ENCODE measurements at places on chromosomes 7 and 10. TPM values are rescaled to one million over a fixed set of nuclear protein-coding genes. Genes with fewer than 3 reads are reported as not detected.
A peak's percentile ranks its signal among the peaks of the same experiment; 100 is the strongest.

The SFXN3 gene
- total RNA-seq, result 24.2 TPM

GRCh38 chr7:153858355-153858754, 193.8 kb upstream of the DPP6 start:
- DNase-seq, result no peak

The STEAP1 gene
- total RNA-seq, result 2.1 TPM

The CAMK2G gene
- total RNA-seq, result 30.3 TPM

- no peak for DNase-seq
Measured at GRCh38 chr10:121368347-121369025, 229.8 kb downstream of the FGFR2 start.

DNA sequence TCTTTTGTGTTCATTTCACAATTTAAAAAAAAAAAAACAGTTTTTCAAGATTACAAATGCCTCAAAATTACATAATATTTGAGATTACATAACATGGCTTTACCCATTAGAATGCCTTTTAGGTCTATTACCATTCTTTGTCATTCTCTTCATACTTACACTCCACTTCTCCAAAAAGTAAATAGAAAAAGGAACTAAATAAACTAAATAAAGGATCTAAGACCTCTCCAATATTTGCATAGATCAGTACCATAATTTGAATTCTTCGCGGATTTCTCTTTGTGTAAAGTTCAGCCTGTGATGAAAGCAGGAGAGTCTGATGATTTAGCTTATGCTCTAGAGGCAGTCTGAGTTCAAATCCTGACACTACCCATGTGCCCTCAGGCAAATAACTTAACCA, 56.4 kb upstream of the C1GALT1 start:
- DNase-seq, result no peak

DNA sequence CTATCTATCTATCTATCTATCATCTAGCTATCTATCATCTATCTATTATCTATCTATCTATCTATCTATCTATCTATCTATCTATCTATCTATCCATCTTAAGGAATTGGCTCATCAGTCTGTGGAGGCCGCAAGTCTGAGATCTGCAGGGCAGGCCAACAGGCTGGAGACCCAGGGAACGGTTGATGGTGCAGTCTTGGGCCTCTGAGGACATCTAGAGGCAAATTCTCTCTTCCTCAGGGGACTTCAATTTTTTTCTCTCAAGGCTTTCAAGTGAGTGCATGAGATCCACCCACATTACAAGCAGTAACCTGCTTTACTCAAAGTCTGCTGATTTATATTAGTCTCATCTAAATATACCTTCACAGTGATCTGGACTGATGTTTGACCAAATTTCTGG, 197.0 kb downstream of the GLRX3 start:
- no peak for DNase-seq

GRCh38 chr10:103553743-103554487, 60.4 kb downstream of the NEURL1 start:
- peak; percentile 63 for DNase-seq

- DNase-seq, result no peak
Measured at GRCh38 chr7:93262535-93262934, 30.4 kb downstream of the VPS50 start.

DNA sequence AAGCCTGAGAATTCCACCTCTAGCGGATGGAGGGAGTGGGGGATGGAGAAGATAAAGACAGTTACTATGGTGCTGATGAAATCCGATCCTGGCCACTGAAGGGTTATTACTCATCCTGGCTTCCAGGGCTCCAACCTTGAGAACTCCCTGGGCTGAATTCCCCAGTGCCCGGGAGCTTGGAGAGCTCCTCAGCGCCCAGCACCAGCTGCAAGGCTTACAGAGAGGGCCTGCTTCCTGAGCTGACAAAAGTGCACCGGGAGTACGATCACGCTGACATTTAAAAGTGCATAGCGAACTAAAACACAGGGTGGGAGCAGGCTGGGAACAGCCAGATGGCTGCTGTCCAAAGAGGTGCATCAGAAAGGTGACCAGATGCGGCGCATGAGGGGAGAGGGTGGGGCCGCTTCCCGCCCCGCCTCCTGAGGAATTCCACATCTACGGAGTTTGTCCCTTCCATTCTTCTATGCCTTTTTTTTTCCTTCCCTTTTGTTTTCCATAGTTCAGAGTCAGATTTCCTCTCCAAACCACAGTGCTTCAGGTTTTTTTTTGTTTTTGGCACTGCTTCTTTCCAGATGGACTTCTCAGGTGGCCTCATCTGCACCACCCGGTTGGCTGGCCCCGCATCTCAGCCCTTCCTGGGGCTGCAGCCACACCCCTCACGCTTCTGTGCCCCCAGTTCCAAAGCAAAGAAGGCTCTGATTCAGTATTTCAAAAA, 62.4 kb upstream of the MKRN1 start:
- DNase-seq, result no peak

The RET gene
- total RNA-seq, result 0.29 TPM

DNA sequence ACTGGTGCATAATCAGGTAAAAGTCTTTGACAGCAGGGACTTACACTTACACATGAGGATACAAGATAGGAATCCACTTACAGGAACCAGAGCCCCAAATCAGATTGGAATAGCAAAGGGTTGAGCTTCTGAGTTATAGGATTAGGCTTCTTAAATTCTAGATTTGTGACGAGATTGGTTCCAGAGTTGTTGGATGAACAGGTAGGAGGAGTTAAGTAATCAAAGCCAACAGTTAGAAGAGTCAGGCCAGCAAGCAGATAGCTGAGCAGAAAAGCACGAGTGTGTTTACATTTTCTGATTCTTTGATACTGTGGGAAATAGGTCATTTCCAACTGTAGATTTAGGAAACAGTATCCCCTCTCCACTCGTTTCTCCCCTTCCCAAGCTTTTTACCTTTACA, 167.0 kb downstream of the MDFIC start:
- DNase-seq, result no peak

- peak; percentile 28 for DNase-seq
Measured at GRCh38 chr10:4243651-4244050, 458.6 kb upstream of the KLF6 start.

DNA sequence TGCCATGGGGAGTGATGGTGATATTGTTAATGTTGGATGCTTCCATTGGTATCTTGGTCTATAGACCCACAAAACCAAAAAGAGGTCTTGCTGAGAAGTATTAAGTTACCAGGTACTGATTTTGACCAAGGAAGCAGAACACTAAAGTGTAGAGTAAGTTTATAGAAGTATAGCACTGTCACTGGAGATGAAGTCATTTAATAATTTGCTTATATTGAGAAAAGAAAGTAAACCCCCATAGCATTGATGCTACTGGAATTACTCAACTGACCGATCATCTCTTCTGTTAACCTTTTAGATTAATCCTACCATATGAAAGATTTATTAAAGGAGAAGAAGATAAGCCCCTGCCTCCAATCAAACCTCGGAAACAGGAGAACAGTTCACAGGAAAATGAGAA, 183.2 kb downstream of the RTKN2 start:
- no peak for DNase-seq

DNA sequence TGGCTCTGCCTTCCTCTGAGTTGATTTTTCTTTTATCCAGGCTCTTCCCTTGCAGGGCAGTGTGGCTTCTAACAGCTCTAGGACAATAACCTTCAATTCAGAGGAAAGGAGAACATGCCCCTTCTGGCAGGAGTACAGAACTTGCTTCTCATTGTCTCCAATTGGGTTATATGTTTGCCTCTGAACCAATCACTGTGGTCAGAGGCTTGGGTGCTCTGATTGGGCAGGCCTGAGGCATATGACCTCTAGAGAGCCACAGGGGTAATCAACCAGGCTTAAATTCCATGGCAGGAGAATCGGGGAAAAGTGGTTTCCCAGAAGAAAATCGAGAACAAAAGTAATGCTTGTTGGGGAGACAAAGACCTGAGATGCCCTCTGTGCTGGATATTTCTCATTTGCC, 240.0 kb downstream of the REEP3 start:
- no peak for DNase-seq

The GIMAP4 gene
- total RNA-seq, result 156 TPM

The BLOC1S2 gene
- total RNA-seq, result 78.9 TPM

DNA sequence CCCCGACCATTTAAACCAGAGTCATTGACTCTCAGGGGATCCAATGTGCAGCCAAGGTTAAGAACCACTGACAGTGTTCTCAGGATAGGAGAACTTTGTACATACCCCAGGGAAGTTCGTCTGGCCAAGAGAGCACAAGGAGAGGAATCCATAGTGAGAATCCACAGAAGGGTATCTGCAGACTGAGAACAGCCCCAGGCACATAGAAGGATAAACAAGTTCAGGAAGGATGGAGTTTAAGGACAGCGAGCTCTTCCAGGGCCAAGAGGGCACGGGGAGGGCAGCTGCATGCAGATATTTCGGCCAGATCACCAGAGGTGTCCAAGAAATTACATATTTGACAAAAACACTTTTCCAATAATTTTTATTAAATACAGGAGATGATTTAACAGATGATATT, 16.4 kb downstream of the BLNK start:
- DNase-seq, result no peak

The TACC2 gene
- 0.19 TPM for total RNA-seq

- peak; percentile 69 for DNase-seq
Measured at GRCh38 chr7:130486114-130486953, 5.6 kb upstream of the MEST start.

GRCh38 chr10:114684822-114685209, 26.7 kb upstream of the ABLIM1 start:
- DNase-seq, result no peak

GRCh38 chr7:125567686-125568085, 638.1 kb upstream of the POT1 start:
- no peak for DNase-seq

DNA sequence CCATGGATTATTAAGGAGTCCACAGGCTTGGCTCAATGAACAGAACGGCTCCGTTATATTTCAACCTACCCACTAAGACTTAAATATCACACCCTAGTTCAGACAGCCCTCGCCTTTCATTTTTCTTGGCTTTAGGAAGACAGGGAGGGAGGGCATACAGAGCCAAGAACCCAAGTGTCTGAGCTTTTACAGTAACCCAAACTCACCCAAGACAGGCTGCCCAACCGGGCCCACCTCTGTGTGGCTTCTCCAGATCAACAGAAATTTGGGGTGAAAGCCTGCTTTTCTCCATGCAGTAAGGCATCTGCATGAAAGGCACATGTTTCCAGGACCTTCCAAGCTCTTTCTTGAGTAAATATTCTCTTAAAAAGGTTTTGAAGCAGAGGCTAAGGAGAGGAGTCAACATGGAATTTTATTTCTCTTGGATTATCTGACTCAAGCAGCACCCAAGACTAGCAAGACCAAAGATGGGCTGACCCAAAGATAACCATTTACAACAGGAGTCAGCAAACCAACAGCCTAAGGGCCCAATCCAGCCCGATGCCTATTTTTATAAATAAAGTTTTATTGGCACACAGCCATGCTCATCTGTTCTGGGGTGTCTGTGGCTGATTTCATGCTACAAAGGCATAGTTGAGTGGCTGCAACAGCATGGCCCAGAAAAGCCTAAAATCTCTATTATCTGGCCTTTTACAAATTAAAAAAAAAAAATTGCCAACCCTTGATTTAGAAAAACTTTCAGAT, 90.1 kb downstream of the KCNMA1 start:
- no peak for DNase-seq

GRCh38 chr7:859359-860030, 16.9 kb upstream of the GET4 start:
- no peak for DNase-seq

DNA sequence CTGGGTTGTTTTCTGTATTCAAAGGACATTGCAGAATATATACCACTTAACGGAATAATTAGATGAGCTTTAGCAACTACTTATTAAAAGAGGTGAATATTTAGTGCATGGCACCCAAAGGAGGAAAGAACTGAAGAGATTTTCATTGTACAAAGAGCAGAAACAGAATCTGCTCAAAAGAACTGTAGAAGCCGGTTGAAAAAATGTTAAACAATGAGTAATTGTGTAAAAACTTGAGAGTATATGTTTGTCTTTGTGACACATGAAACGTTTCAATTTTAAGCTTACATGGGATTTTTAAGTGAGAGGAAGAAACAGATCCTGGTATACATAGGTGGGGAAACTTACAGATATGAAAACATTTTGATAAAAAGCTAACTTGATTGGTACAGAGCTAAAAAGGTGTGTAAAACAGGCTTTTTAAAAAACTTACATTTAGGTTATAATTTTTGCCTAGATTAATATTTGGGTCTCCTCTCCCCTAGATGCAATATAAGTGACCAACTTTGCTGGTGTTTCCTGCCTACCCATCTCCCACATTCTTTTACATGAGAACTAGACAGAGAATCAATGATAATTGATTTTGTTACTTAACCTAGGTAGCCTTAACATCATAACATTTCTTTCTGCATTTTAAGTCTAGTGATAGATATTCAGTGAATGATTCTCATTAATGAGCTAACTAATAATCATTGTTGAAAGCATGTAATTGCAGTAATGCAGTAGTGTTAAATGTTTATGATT, 6.8 kb downstream of the ARL5B start:
- DNase-seq, result no peak

GRCh38 chr10:1600861-1601260, 136.5 kb downstream of the ADARB2 start:
- no peak for DNase-seq

The SPDYE16 gene
- not detected for total RNA-seq

DNA sequence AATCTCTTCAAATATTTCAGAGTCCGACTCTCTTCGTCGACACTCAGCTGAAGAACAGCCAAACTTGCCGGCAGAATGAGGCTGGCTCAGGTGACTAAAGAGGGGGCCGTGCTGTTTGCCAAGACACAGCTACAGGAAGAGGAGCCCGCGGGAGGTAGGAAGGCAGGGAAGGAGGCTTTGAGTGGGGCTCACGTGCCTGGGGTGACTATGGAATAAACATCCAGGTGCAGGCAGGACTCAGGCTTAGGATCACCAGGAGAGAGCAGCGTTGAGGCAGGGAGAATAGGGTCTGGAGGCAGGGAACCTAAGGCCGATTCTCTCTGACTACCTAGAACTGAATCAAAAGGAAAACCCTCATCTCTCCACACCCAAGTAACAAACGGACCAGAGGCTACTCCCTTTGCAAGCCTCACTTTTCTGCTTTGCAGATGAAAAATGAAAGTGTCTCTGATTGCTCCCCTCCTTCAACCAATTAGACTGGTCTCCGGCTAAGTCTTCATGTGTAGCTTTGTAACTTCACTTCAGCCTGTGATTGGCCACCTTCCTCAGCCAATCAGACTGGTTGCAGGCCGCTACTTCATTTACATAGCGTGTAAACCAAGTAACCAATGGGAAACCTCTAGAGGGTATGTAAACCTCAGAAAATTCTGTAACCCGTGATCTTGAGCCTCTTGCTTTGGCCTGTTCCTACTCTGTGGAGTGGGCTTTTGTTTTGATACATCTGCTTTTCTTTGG, 19.7 kb upstream of the BNIP3 start:
- no peak for DNase-seq

- no peak for DNase-seq
Measured at GRCh38 chr10:100413173-100413572, 49.6 kb upstream of the WNT8B start.

DNA sequence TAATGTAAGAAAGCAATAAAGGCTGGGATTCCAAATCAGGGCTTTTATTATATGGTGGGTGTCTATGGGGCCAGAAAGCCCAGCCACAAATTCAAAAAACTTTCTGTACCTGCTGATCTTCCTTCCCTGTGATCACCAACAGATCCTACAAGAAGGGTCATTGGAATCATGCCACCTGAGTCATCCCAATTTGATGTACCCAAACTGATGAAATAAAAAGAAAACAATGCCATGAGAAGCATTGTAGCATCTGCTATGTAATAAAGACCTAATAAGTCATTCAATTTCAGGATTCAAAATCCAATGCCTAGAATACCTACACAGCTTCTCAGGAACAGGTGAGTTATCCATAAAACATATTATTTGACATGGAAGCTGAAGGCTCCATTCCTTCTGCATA, 228.8 kb downstream of the DKK1 start:
- no peak for DNase-seq

GRCh38 chr10:79418274-79418673, 27.1 kb downstream of the ZCCHC24 start:
- DNase-seq, result no peak

All from activated T-cell treated with anti-CD3 and anti-CD28 coated beads, Interleukin-2, amount 50 U/mL, for 72 hours (primary cell).